SK-MEL-5 (cell line): ENCODE measurements at places on chromosomes 4 and X. TPM values are rescaled to one million over a fixed set of nuclear protein-coding genes. Genes with fewer than 3 reads are reported as not detected.

The METAP1 gene
- 53.1 and 58.4 TPM in 2 replicates for total RNA-seq

The IL21 gene
- not detected in 2 replicates for total RNA-seq

DNA sequence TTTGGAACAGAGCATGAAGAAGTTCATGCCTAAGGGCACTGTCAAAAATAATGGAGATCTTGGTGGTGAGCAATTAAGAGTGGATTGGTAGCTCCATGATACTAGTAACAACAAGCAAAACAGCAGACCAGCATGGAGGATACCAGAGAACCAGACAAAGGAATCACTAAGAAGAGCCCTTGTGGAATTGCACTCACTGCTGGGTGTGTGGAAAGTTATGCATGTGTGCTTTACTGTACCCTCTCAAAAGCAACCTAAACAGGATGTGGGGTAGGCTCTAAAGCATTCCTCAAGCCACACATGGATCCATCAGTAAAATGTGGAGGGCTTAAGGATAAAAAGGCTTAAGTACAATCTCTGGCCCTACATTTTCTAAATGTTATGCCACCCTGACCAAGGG is 69.5 kb downstream of the AR start:
- no peak for DNase-seq

DNA sequence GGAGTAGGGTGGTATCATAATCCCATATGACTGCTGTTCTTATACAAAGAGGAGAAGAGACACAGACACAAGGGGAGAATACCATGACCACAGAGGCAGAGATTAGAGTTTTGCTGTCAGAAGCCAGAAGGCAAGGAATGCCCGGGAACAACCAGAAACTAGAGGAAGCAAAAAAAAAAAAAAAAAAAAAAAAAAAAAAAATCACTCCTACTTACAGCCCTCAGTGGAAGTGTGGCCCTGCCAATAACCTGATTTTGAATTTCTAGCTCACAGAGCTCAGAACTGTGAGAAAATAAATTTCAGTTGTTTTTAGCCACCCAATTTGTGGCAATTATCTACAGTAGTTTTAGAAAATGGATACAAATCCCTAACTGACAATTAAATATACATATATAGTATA is 30.4 kb upstream of the UBE2NL start:
- peak; percentile 0 for DNase-seq

- no peak for DNase-seq
Observed at GRCh38 chrX:139831017-139831416, 101.8 kb downstream of the ATP11C start.

DNA sequence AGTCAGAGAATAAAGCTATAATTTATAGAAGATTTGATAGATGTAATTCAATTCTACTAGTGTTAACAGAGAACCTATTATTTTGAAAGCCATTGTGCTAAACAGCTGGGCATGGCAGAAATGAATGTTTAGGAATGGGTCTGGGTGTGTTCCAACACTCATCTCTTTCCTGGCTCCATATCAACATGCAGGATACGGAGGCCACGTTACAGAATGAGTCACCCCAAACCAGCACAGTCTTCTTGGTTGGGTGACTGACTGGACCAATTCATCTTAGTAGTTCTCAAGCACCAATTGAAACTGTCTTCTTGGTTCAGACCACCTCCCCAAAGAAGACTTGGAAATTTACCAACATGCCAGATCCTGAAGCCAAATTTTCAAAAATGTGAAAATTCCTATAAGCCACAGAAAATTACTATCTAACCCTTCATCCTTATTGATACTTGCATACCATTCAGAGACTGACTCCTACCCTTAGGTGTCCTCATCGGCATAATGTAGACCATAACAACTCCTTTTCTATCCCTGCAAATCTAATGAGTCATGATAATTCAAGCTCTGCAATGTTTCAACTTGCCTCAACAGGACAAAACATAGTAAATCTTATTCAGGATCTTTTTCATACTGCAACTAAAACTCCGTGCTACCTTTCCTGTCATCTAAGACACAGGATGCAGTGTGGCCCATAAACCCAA is 52.0 kb upstream of the ATOH1 start:
- DNase-seq: no peak

The F8 gene
- total RNA-seq: 0.50 and 0.56 TPM in 2 replicates

GRCh38 chrX:84186603-84187532 is 1.1 kb downstream of the RPS6KA6 start:
- DNase-seq: no peak

The RNF150 gene
- total RNA-seq: 15.3 and 16.3 TPM in 2 replicates

- no peak for DNase-seq
Observed at GRCh38 chrX:138082251-138082650, 516.3 kb downstream of the ZIC3 start.

DNA sequence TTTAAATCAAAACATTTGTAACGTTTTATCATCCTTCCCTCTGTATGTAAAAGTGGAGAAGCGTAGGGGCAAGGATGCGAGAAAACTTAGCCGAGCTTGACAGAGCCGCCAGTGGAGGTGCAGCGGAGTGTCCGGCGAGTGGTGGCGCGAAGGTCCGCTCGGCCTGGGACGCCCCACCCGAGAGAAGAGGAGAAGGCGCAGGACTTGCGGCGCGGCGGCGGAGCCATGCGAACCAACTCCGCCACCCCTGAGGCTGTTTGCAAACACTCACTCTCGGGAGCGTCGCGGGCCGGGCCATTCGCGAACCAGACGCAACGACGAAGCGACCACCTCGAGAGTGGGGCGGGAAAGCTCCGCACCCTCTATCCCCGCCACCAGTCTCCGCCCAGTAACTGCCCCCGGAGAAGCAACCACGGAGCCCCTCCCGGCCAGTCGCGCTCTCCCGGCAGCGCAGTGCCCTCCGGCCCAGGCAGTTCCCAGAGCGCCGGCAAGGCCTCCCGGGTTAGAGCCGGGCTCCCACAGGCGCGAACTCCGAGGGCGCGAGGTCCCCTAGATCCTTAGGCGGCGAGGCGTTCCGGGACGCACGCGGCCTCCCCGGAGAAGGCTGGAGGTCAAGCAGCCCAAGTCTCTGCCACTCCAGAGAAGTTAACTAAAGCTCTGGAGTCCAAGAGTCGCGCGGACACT is 2.3 kb upstream of the MAB21L2 start:
- no peak for DNase-seq

The TBC1D9 gene
- total RNA-seq: 9.6 and 9.7 TPM in 2 replicates

The CENPVL1 gene
- 0.32 TPM in 1 of 2 replicates, not detected in the other for total RNA-seq

DNA sequence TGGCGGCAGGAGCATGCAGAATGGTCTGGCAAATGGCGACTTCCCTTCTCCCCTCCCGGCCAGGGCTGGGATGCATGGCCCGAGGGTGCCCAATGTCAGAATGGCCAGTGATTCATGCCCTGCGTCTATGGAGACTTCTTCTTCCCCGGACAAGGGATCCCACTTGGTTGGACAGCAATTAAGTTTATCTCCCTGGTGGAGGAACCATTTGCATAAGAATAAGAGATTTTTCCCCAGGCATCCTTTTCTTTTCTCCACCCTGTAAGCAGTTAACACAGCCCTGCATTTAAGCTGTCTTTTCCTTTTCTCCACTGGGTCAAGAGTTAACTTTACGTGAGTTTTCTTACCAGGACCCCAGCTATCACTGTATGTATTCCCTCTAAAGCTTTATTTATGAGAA is 856.6 kb downstream of the GLUD2 start:
- DNase-seq: no peak

DNA sequence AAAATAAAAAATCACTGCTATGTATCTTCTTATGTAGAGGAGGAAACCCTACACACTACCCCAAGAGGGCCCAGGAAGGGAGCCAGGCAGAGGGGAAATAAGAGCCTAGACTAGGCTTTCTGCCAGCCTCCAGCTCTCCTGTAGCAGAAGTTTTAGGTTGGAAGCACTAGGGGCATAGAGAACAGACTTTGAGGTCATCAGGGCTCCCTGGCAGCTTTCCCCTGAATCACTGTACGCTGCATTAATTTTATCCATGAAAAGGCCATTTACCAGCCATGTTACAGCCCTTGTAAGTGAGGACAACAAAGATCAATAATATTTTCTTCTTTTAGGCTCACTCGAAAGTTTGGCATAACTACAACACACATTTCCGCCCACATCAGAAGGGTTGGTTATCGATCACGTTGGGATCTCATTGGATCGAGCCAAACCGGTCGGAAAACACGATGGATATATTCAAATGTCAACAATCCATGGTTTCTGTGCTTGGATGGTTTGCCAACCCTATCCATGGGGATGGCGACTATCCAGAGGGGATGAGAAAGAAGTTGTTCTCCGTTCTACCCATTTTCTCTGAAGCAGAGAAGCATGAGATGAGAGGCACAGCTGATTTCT is 24.7 kb downstream of the RPL9 start:
- no peak for DNase-seq

DNA sequence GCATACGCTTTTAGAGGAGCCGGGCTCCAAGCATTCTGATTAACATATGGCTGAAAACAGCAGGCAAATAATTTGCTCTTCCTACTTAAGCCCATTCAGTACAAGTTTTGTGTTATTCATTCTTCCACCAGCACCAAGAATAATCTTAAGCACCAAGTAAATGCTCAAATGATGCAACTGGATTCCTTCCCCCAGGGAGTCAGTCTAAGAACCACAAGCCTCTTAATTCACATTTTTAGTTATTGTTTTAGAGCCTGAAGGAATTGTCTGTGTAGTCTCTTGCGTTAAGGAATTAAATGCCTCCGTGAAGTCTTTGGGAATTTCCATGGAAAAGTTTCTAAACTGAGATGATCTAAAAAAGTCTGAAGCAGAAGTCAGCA is 61.5 kb upstream of the MAGEB2 start:
- DNase-seq: no peak

DNA sequence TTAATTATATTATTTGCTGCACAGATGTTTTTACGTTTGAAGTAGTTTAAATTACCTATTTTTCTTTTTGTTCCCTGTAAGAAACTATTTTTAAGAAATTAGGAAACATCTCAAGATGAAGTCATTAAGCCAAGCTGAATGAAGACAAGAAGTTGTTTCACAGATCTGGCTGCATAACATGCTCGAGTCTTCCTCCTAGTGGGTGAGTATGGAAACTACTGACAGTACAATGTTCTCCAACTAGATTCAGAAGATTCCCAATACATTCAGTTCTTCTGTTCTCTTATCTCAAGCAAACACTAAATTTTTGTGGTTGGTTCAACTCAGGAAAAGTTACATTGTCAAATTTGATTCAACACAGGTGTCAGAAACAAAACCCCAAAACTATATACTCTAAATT is 256.8 kb upstream of the VCX start:
- DNase-seq: peak; percentile 50

DNA sequence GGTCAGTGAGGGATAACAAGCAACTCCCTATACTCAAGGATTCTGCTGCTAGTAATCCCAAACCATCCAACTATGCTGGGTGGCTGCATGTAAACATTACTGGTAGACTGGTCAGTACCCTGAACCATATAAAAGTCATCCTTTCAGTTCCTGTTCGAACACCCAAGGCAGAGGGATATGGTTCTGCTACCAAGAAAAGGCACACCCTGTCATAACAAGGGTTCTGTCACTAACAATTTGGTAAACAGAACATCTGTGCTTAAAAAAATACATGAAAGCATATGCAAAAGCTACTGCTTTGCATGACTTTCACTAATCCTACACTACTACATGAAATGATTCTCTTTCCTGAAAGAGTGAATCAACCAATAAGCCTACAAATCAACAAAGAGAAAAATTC is 76.8 kb upstream of the MCF2 start:
- no peak for DNase-seq

The GRPR gene
- 0.77 and 0.92 TPM in 2 replicates for total RNA-seq

DNA sequence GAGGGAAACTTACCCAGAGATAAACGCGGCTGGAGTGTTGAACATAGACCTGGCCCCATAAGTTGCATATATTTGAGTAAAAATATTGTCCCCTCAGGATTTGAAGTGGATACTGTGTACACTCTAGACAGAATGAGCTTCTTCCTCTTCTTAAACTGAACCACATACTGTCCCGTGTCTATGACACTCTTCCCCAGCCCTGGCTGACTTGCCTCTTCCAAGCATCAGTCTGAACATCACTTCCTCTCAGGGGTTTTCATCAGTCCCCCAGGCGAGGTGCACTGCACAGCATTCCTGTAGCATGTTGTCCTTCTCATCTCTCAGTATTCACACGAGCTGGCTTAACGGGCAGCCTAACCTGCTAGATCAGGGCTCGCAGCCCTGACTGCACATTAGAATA is 80.5 kb upstream of the TMEM150C start:
- no peak for DNase-seq

DNA sequence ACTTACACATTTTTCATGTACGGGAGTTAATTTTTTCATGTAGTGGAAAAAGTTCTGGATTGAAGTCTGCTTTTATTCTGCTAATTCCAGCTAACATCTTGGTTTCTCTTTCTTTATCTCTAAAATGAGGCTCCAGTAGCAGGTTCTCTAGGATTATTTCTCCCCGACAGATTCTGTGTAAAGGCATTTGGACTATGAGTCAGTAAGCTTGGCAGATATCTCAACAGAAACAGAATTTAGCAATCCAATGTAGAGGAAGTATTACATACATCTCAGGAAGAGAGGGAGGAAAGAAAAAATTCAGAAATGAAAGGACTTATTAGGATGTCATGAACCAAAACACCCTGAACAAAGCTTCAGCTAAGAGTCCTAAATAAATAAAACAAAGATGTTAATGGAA is 1682.3 kb upstream of the TENM3 start:
- DNase-seq: no peak

DNA sequence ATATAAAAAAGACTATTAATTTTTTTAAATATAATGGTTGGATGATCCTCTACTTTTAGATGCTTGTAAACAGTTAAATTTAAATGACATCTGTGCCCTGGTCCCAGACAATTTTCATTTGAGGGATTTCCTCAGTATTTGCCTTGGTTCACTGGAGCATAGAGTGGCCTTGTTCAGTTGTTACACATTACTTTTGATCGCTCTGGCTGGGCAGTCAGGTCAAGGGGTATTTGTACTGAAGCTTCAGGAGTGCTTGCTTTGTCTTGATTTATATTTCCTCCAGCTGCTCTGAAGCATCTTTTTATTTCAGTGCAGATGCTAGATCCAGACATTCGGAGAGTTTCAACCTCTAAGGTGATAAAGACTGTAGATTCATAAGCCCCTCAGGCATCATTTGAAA is 50.0 kb downstream of the COMMD8 start:
- no peak for DNase-seq

DNA sequence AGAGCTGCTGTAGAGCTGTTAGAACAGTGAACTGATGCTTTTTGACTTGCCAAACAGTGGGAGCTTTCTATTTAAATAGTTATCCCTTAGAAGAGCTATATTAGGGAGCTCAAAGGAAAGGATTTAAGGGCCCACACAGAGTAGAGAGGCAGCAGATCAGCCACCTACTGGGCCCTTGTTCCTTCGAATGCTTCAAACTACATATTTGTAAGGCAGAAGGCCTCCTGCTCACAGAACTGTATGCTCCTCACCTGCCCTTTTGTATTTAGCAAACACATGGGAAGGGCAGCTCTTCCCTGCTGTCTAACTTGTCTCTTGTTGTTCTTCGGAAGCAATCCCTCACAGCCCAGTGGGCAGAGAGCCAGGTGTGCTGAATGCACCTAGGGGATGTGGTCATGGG is 38.0 kb downstream of the IL1RAPL1 start:
- no peak for DNase-seq

DNA sequence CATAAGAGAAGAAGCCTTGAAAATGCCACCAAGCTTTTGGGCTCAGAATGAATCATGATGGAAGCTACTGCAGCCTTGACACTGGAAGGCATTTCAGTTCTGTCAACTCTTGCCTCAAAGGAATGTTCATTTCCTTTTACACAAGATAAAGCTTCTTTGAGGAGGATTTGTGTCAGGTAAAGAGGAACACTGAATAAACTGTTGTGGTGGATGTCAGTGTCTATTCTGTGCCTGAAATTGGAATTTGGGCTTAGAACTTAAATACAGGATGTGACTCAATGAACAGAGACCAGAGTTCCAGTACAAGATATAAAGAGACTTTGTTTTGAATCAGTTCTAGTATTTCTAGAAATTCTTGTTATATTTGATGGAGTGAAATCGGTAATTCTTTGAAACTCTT is 313.2 kb downstream of the PACRGL start:
- peak; percentile 6 for DNase-seq

- DNase-seq: peak; percentile 22
Observed at GRCh38 chrX:32524385-32524784, 687.0 kb downstream of the DMD start.
